ENCODE measurements at places on chromosomes 13 and 19.
A peak's percentile ranks its signal among the peaks of the same experiment; 100 is the strongest.

DNA sequence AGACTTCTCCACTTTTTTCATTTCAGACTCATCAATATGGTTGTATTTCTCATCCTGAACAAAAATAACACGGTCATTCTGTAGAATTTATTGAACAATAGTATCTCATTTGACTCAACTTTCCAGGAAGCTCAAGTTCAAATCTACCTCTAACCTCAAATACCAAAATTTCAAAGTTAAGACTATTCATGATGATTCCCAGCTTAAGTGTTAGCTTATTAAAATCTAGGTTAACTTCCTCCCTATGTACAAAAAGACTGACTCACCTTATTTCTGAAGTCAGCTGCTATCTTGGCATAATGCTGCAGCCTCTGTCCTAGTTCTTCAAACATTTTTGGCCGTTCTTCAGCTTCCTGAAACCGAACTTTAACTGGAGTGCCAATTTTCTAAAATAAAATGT is 23.2 kb downstream of the HSPH1 start:
- H3K36me3 ChIP-seq, result peaks cover 86% of the 10 kb centered on the region
- H3K4me3 ChIP-seq, result no peak overlapping the region
- no peaks in the 10 kb centered on the region for H3K4me1 ChIP-seq
- no peaks in the 10 kb centered on the region for H3K27me3 ChIP-seq
- no peak for DNase-seq
- no peak overlapping the region for H3K27ac ChIP-seq

GRCh38 chr13:27174766-27175455 is 3.3 kb upstream of the USP12 start:
- H3K27ac ChIP-seq, result no peak overlapping the region
- no peak for DNase-seq
- no peaks in the 10 kb centered on the region for H3K27me3 ChIP-seq
- peaks cover 13% of the 10 kb centered on the region for H3K4me1 ChIP-seq
- no peaks in the 10 kb centered on the region for H3K36me3 ChIP-seq
- no peak overlapping the region for H3K4me3 ChIP-seq

DNA sequence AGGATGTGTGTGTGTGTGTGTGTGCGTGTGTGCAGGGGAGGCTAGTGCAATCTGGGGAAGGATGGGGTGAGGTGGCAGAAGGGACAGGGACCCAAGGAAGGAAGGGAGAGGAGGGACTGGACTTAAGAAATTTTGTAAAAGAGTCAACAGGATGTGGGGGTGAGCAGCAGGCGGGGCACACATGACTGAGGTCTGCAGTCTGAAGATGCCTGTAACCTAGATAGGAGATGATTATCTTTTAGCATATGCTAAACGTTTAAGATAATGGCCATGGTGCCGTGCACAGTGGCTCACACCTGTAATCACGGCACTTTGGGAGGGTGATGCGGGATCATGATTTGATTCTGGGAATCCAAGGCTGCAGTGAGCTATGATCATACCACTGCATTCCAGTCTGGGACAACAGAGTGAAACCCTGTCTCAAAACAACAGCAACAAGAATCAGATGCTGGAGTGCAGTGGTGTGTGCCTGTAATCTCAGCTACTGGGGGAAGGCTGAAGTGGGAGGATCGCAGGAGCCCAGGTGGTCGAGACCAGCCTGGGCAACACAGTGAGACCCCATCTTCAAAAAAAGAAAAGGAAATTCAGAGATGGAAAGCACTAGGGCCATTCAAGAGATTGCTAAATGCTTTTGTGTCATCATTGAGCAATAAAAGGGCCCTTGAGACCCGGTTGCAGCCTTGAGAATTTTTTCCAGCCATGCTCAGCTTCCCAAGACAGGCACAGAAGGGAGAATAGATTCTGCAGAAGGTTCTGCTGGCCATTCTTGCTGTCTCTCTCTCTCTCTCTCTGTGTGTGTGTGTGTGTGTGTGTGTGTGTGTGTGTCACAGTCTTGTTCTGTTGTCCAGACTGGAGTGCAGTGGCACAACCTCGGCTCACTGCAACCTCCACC is 3.8 kb upstream of the ZNF414 start:
- H3K4me3 ChIP-seq, result no peak overlapping the region
- H3K27me3 ChIP-seq, result no peaks in the 10 kb centered on the region
- peaks cover 10% of the 10 kb centered on the region for H3K36me3 ChIP-seq
- H3K4me1 ChIP-seq, result peaks cover 22% of the 10 kb centered on the region
- peak overlapping the region; percentile 67 for H3K27ac ChIP-seq
- no peak for DNase-seq

DNA sequence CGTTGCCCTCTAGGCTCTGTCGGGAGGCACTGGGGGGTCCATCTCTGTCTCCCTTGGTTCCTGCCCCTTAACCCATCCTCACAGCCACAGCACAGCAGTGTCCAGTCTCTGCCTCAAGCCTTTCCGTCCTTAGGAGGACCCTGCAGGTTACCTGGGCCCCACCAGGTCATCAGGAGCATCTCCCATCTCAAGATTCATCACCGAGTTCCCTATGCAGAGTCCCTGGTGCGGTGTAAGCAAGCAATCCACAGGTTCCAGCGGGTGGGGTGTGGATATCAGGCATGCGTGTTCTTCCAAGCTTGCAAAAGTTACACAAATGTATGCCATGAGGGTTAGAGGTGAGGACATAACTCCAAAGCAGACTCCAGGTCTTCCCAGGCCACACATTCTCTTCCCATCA is 20.9 kb upstream of the GAS6 start:
- H3K4me3 ChIP-seq, result no peak overlapping the region
- no peaks in the 10 kb centered on the region for H3K36me3 ChIP-seq

All from lower lobe of right lung (tissue), 2 donors.